ENCODE measurements at places on chromosomes 4 and X.

GRCh38 chr4:87651941-87652340 lies 1.9 kb downstream of the DMP1 start:
- no peak for DNase-seq

DNA sequence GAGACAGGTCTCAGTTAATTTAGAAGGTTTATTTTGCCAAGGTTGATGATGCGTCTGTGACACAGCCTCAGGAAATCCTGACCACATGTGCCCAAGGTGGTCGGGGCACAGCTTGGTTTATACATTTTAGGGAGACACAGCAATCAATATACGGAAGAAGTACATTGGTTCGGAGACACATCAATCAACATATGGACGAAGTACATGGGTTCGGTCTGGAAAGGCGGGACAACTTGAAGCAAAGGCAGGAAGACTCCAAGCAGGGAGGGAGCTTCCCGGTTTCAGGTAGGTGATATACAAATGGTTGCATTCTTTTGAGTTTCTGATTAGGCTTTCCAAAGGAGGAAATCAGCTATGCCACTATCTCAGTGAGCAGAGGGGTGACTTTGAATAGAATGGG lies 225.2 kb upstream of the ZFP42 start:
- no peak for DNase-seq

DNA sequence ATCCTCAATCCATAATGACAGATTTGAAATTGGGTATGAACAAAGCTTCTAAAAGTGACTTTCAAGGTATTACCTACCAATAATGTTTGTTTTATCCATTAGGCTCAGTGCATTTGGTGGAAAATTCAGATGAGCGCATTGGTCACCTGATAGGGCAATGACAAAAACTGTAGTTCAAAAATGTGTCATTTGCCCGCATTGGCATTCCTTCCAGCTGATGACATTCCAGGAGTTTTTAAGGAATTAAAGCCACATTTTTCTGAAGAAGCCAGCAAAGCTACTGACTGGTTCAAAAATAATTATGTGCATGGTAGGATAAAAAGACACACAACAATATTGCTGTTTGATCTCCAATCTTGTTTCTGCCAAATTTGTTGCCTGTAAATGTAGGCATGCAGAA lies 473.4 kb upstream of the CPEB2 start:
- DNase-seq: no peak

DNA sequence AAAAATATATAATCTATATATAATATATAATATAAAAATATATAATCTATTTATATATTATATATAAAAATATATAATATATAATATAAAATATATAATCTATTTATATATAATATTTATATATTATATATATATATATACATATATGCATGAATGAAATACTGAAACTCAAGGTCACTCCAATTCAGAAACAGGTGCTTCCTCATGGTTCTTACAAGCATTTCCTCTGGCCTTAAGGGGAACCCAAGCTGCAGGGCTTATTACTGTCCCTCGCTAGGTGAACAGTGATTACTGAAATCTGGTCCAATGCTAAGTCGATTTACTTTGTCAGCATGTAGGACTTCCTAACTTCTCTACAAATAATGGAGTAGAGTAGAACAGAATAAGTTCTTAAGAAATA lies 174.3 kb downstream of the GPM6A start:
- DNase-seq: no peak

- no peak for DNase-seq
Observed at GRCh38 chr4:84291969-84292368, 207.1 kb downstream of the NKX6-1 start.

GRCh38 chr4:33996075-33996718 lies 2248.1 kb downstream of the ARAP2 start:
- DNase-seq: no peak

GRCh38 chrX:7690842-7691241 lies 152.1 kb upstream of the VCX start:
- no peak for DNase-seq

GRCh38 chr4:183201331-183201730 lies 102.3 kb downstream of the WWC2 start:
- no peak for DNase-seq

GRCh38 chr4:156036496-156036895 lies 82.8 kb upstream of the CTSO start:
- no peak for DNase-seq

DNA sequence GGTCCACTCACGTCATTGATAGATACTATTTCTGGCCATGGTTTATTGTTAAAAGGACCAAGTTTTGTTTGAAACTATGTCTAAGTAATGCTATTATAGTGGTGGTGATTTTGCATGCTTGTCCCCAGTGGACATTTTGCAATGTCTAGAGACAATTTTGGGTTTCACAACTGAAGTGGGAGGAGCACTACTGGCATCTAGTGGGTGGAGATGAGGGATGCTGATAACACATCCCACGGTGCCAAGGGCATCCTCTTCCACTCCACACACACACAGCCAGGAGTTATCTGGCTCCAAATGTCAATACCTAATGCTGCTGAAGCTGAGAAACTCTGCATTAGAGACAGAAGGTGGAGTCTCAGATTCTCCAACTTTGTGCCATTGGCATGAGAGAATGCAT lies 131.2 kb downstream of the FRMPD4 start:
- no peak for DNase-seq

DNA sequence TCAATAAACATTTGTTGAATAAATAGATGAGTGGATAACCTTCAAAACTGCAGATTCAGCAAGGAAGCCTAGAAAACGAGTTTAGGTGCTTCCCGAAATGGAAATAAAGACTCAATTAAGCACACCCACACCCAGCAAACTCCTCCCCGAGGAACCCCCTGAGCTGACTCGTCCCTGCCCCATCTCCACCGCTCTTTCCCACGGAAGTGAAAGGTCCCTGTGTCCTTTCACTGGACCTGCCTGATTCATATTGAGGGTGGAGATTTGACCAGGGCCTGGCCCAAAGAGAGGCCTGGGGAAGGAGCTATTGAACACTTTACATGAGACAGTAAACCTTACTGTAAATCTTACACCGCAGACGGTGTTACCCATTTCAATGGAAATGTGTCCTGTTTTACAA lies 129.1 kb downstream of the CPZ start:
- DNase-seq: no peak

DNA sequence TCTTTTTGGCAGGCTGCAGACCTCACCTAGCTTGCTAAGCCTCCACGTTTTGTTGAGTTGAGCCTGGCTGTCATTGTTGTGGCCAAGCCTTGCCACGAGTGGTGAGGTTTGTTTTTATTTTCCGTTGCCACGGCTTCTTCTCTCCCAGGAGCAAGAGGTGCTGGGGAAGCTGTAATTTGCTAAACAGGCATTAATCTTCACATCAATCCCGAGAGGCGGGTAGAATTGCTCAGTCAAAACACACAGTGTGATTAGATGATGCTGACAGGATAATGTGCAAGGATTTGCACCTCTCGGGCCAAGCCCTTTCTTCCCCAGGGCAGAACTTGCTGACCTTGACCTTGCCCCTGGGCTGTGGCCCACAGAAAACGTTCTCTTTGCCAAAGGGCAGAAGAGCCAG lies 72.2 kb upstream of the ATP6AP2 start:
- DNase-seq: no peak

DNA sequence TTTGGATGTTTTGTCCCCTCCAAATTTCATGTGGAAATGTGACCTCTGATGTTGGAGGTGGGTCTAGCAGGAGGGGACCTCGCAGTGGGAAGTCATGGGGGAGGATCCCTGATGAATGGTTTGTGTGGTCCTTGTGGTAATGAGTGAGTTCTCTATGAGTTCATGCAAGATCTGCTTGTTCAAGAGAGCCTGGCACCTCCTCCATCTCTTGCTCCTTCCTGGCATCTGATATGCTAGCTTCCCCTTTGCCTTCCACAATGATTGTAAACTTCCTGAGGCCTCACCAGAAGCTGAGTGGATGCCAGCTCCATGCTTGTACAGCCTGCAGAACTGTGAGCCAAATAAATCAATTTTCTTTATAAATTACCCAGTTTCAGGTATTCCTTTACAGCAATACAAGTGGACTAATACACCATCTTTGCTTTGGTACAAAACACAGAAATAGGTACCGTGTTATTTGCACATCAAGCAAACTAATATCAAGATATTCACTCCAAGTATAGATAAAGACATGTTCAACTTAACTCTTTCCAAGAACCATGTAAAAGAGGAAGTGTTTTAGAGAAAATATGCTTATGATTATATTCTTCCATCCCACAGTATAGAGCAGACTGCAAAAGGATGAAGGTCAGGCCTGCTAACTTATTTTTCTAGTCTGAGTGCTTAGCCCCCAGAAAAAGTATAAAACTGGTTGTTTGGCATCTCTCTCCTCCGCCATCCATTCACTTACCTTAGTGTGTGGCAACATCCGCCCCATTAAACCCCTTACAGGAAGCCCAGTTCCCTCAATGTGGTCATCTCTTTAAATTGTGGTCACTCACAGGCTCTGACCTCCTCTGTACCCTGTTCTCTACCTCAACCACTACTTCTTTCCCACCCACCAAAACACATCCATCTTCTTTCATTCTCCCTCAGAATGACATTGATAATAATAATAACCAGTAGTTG lies 6.7 kb downstream of the ARAP2 start:
- no peak for DNase-seq

DNA sequence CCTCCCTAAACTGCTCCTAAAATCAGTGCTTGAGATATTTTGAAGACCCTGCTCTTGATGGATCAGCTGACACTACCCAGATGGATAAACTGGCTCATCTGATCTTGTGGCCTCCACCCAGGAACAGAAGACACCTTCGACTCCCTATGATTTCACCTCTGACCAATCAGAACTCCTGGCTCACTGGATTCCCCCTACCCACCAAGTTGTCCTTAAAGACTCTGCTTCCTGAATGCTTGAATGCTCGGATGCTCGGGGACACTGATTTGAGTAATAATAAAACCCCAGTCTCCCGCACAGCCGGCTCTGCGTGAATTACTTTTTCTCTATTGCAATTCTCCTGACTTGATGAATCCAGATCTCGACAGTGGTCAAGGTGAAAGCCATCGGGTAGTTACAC lies 12.0 kb upstream of the RPS3A start:
- no peak for DNase-seq

Data from NCI-H1105 treated with DMSO at 0.1 percent for 48 hours (cell line).